Melanocyte of skin (primary cell): ENCODE measurements at places on chromosomes 2 and 18. TPM values are rescaled to one million over a fixed set of nuclear protein-coding genes. Genes with fewer than 3 reads are reported as not detected.

CFAP221 gene
- not detected in 2 replicates for total RNA-seq

TANC1 gene
- total RNA-seq, result 50.2 and 64.0 TPM in 2 replicates

RFTN2 gene
- total RNA-seq, result 2.0 and 5.1 TPM in 2 replicates

TSHZ1 gene
- total RNA-seq, result 12.7 and 13.0 TPM in 2 replicates

ANO7 gene
- 0.34 and 1.1 TPM in 2 replicates for total RNA-seq

CFC1 gene
- total RNA-seq, result not detected in 2 replicates

PREPL gene
- 42.0 and 53.8 TPM in 2 replicates for total RNA-seq

BCL11A gene
- 0.62 and 0.67 TPM in 2 replicates for total RNA-seq

MAL gene
- 31.2 and 62.9 TPM in 2 replicates for total RNA-seq

SMYD1 gene
- total RNA-seq, result 0.36 and 1.0 TPM in 2 replicates

LDLRAD4 gene
- 4.0 and 10.2 TPM in 2 replicates for total RNA-seq

FAM237A gene
- not detected in 2 replicates for total RNA-seq

TPO gene
- total RNA-seq, result not detected in 2 replicates

CD302 gene
- total RNA-seq, result 5.2 and 8.7 TPM in 2 replicates

FIGN gene
- total RNA-seq, result 4.9 and 8.0 TPM in 2 replicates

RTP5 gene
- total RNA-seq, result not detected in 2 replicates

TRMT61B gene
- total RNA-seq, result 17.0 and 19.3 TPM in 2 replicates

TRIM43 gene
- total RNA-seq, result not detected in 2 replicates

RBM45 gene
- 16.5 and 21.8 TPM in 2 replicates for total RNA-seq

LRP1B gene
- total RNA-seq, result not detected in 2 replicates

GKN2 gene
- not detected in 2 replicates for total RNA-seq

NCKAP5 gene
- total RNA-seq, result 2.1 and 14.9 TPM in 2 replicates

DYSF gene
- total RNA-seq, result 0.31 and 0.33 TPM in 2 replicates

MATN3 gene
- 0.46 and 1.3 TPM in 2 replicates for total RNA-seq

PARD3B gene
- 6.2 and 18.2 TPM in 2 replicates for total RNA-seq

SCN9A gene
- 0.33 and 1.7 TPM in 2 replicates for total RNA-seq

SERPINB11 gene
- not detected in 2 replicates for total RNA-seq

HOXD11 gene
- not detected in 2 replicates for total RNA-seq

AOX1 gene
- total RNA-seq, result 0.77 and 1.7 TPM in 2 replicates

SLC38A11 gene
- total RNA-seq, result under 0.01 and 0.73 TPM in 2 replicates

LRRC30 gene
- not detected in 2 replicates for total RNA-seq

CRYGC gene
- not detected in 2 replicates for total RNA-seq

TAF1B gene
- 32.3 and 48.3 TPM in 2 replicates for total RNA-seq

ITPRIPL1 gene
- under 0.01 and 2.5 TPM in 2 replicates for total RNA-seq

ATP6V1C2 gene
- under 0.01 and 0.46 TPM in 2 replicates for total RNA-seq

MPV17 gene
- total RNA-seq, result 88.2 and 99.3 TPM in 2 replicates

OSBPL1A gene
- 63.3 and 83.1 TPM in 2 replicates for total RNA-seq

RAB3GAP1 gene
- 63.0 and 67.6 TPM in 2 replicates for total RNA-seq

CHRND gene
- 0.36 TPM in 1 of 2 replicates, not detected in the other for total RNA-seq

MLPH gene
- total RNA-seq, result 164 and 182 TPM in 2 replicates

SPDYA gene
- 0.33 and 0.62 TPM in 2 replicates for total RNA-seq

TBR1 gene
- under 0.01 TPM in 1 of 2 replicates, not detected in the other for total RNA-seq

SLC19A3 gene
- 6.7 and 7.9 TPM in 2 replicates for total RNA-seq
